ENCODE measurements at places on chromosomes 6 and 20.
A peak's percentile ranks its signal among the peaks of the same experiment; 100 is the strongest.

GRCh38 chr20:36573798-36574365, 485 bp downstream of the TGIF2 start:
- peak; percentile 13 for DNase-seq

- DNase-seq: no peak
These were observed 113.0 kb downstream of the EDN3 start for GRCh38 chr20:59413326-59413865.

DNA sequence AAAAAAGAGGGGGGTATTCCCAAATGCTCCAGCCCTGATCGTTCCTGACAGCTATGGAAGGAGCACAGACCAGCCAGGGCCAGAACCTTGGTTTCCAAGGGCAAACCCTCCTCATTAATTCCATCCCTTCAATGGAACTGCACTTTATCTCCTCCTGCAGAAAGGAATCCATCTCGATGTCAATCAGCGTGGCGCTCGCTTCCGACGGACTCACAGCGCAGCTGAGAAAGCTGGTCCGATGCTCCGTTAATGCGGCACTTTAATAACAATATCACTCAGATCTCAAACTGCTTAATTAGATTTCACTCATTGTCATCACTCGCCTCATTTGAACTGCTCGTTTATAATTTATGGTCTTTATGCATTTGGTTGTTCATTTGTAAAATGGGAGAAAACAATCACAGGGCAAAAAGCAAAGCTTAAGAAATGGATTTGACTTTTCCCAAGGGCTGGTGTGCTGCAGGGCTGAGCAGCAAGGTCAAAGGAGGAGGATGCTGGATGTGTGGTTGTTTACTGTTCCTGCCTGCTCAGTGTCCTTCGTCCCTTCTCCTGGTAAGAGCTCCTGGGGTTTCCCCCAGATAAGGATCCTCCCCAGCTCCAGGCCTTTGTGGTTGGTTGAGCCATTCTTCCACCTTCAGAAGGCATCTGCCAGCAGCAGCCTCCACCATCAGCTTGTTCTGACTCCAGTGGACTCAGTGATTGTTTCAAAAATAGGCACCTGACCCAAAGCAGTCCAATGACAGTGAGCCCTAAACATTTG, 152.7 kb downstream of the ANKRD60 start:
- DNase-seq: no peak

DNA sequence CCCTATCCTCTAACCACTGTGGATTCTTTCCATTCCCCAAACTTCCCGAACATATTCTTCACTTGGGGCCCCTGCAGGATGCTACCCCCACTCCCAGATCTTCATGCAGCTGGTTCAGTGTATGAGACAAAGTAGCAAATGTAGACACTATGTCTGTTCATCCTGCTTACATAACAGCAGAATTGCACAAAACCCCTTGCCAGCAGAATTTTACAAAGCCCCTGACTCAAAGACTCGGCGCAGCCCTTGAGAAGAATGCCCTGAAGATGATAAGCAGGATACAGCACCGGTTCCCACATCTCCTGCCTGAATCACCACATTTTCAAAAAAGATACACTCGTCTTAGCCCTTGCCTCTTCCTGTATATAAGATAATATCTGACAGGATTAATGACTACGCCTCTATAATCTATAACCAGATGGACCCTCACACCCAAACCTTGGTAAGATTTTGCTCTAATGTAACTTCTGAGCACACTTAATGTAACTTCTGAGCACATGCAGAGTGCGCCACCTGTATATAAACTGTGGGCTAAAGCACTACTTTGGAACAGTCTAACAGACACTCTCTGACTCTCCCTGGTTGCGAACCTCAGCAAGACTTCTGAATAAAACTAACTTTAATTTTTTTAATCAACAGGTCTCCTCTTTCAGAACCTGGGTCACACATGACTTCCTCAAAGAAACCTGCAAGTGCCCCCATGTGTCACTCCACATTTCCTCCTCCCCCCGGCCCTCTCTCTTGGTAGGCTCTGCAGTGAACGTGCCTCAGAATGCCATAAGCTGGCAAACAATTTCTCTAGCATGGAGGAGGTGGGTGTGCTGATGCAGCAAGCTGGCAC, 28.7 kb downstream of the RALGAPA2 start:
- no peak for DNase-seq

DNA sequence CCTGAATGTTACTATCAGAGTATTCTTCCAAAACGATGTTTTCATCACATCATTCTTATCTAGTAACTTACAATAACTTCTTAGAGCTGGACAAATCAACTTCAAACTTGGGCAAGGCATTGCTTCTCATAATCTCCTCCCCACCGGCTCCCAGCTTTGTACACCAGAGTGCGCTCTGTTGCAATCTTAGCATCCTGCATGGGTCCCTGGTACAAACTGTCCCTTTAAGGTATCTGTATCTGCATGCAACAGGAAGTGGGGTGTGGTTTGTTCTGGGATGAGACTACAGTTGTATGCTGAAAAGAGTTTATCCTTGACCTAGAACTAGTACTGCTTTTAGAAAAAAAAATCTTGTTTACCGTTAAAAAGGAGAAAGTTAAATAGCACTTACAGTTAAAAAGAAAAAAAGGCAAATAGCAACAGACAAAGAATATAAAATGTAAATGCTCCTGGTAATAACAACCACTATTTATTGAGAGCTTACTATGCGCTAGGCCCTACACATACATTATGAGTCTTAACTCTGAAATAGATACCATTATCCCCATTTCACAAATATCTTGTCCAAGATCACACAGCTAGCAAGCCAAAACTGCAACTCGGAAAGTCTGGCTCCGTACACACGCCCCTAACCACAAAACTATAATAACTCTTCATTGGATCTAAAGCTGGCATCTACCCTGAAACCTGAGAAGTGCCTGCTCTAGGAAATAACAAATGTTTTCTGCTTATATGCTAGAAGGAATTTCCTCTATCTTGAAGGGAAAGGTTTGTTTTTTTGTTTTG, 9.8 kb upstream of the HECA start:
- DNase-seq: peak; percentile 58

DNA sequence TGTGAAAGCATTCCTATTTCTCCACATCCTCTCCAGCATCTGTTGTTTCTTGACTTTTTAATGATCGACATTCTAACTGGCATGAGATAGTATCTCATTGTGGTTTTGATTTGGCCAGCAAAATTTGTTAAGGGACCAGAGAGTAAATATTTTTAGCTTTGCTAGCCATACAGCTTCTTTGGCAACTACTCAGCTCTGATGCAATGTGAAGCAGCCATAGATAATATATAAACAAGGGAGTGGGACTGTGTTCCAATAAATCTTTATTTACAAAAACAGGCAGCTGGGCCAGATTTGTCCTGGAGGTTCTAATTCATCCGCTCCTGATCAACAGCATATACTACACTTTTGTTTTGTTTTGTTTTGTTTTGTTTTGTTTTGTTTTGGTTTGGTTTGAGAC, 202.9 kb downstream of the ZNF217 start:
- DNase-seq: no peak

GRCh38 chr20:8060977-8061376, 41.4 kb upstream of the TMX4 start:
- no peak for DNase-seq

DNA sequence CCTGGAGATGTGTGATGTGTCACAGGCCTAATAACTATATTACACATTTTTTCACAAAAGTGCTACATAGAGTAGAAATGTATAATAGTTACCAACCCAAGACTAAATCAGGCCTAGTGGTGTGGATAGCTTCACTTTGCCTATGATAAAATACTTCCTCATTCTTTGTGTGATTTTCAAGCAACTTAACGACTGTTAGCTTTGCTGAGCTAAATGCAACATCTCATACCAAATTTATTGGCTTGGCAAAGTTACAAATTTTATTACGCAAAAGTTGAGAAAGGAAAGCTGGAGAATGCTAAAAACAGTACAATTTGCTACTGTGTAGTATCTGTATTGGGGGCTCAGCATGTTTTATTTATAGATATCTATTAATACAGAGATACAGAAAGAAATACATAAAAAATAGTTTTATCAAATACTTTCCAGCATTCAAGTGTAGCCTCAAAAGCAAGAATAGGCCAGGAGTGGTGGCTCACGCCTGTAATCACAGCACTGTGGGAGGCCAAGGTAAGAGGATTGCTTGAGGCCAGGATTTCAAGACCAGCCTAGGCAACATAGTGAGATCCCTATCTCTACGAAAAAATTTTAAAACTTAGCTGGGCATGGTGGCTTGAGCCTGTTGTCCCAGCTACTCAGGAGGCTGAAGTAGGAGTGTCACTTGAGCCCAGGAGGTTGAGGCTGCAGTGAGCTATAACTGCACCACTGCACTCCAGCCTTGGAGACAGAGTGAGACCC, 3.6 kb upstream of the EDN1 start:
- no peak for DNase-seq

- DNase-seq: no peak
These were observed 218.3 kb downstream of the PREX1 start for GRCh38 chr20:48609491-48609978.

DNA sequence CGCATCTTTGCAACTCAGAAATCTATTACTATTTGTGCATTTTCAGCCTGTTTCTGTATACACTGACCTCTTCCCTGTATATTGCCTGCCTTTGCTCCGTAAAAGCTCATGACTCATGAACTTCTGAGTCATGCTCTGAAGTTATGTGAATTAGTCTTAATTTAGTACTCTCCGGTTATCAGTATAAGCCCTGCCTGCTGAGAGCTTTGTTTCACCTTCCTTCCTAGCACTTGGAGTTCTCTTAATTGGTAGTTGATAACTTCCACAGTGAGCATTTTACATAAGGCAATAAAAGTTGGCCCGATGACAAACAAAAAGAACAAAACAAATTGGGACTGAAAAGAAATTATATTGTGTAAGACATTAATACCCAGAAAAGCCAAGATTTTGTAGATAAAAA, 231.4 kb downstream of the GJA1 start:
- no peak for DNase-seq

DNA sequence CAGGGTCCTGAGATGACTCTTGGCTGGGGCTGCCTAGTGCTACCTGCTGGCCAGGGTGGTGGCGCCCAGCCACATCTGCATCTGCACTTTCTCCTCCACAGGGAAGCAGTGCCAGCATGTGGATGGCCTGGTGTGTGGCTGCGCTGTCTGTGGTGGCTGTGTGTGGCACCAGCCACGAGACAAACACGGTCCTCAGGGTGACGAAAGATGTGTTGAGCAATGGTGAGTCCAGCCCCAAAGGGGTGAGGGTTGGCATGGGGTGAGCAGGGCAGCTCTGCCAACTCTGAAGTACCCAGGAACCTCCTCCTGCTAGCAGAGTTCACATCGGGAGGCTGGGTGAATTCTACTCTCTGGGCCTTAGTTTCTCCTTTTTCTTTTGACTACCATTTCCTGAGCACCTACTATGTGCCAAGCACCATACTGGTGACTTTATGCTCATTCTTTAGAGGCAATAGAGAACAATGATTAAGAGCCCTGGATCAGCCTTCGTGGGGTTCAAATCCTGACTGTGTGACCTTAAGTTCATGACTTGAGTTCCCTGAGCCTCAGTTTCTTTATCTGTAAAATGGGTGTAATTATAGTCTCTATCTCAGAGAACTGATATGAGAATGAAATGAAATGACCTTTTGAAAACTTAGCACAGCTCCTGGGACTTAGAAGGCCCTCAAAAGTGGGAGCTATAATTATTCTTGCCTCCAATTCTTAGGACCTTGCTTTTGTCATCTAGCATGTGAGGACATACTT, 2.1 kb downstream of the BPIFB4 start:
- no peak for DNase-seq

GRCh38 chr6:167053895-167054530, 54.8 kb downstream of the CEP43 start:
- DNase-seq: no peak

- no peak for DNase-seq
These were observed 110.5 kb downstream of the SGK1 start for GRCh38 chr6:134207421-134207820.

- no peak for DNase-seq
These were observed 24.5 kb downstream of the SIRPB1 start for GRCh38 chr20:1595333-1595732.

DNA sequence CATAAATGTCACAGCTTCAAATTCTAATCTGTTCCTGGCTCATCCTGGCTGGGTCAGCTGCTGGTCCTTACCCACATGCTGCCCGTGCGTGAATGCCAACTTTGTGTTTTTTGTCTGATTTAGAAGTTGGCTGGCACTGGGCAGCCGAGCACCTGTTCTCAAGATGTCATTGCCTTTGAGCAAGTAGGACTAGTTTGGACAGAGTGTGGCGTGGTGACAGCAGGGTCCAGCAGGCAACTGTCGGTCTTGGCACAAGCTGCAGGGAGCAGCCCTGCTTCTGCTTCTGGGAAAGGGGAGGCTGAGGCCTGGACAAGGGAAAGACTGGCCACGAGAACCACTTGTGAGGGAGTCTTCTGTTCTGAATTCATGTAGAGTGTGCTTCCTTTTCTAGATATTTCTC, 26.4 kb upstream of the ADRM1 start:
- DNase-seq: no peak

GRCh38 chr6:104548297-104548696, 311.4 kb downstream of the HACE1 start:
- DNase-seq: no peak

- no peak for DNase-seq
These were observed 5.7 kb upstream of the CITED2 start for GRCh38 chr6:139380168-139380567.

- DNase-seq: no peak
These were observed 72.4 kb downstream of the FGD2 start for GRCh38 chr6:37077905-37078296.

- DNase-seq: no peak
These were observed 46.3 kb downstream of the HBS1L start for GRCh38 chr6:135008072-135008940.

DNA sequence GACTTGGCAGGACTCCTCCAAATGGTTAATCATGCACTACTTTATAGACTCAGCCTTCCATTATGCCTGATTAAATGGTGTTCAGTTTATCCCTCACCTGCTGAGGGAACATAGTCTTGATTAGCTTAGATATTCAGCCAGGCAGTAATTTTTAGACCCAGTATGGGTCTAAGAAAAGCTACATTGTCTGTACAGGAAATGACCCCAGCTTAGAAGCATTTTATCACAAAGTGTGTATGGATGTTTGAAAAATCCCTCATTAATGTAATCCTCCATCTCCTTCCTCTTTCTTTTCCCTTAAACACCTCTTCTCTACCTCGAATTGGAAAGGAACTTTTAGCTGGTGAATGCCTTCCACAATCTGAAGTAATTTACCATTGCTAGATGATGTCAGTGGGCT, 252.2 kb upstream of the BMP2 start:
- no peak for DNase-seq

- DNase-seq: no peak
These were observed 55.5 kb upstream of the EEF1E1 start for GRCh38 chr6:8157839-8158238.

- DNase-seq: no peak
These were observed 47.6 kb downstream of the GRM4 start for GRCh38 chr6:34098045-34098936.

- no peak for DNase-seq
These were observed 29.3 kb downstream of the DNAAF9 start for GRCh38 chr20:3378138-3378537.

- DNase-seq: no peak
These were observed 19.8 kb downstream of the DACT2 start for GRCh38 chr6:168299541-168300511.

DNA sequence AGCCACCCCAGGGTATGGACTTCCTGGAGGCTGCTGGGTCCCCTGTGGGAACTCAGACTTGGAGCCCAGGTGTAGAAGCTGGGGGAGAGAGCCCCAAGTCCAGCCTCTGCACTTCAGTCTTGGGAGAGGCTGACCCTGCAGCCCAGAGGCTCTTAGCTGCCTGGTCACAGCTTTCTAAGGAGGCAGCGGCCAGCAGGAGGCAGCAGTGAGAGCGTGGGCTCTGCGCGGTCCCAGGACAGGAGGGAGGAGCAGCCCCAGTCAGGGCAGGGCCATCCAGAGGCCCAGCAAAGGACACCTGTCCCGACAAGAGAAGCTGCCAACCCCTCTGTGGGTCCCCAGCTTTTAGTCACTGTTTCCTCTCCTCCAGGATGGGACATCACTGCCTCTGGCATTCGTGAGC, 9.4 kb downstream of the TREML2 start:
- no peak for DNase-seq
